ENCODE measurements at places on chromosomes 6 and 20.

DNA sequence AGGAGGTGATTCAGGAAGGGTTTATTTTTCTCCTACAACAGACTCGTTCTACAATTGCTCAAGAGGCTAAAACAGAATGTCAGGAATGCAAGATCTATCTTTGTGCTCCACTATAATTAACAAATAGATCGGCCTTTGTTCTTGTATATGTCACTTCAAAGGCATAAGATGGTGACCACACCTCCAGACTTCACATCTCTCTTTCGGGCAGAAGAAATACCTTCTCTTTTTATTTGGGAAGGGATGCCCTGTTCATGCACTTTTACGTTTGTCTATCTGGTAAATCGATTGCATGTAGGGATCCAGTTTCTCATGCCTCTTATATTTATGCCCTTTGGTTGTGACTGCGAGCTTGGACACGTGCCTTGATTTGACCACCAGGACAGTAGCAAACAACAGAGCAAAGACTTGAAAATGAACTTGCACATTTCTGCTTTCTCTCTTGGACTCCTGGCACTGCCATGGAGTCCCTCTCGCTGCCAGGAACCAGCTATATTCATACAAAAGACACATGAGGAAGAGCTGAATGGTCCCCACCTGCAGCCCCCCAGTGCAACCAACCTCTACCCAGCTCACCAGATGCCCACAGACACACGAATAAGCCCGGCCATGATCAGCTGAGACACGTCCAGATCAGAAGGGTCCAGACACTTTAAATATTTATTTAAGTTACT is 219.8 kb upstream of the STXBP5 start:
- DNase-seq = no peak

- DNase-seq = no peak
Observed at GRCh38 chr6:18047406-18047805, 60.0 kb upstream of the KIF13A start.

- no peak for DNase-seq
Observed at GRCh38 chr6:10385524-10386132, 29.2 kb downstream of the TFAP2A start.

DNA sequence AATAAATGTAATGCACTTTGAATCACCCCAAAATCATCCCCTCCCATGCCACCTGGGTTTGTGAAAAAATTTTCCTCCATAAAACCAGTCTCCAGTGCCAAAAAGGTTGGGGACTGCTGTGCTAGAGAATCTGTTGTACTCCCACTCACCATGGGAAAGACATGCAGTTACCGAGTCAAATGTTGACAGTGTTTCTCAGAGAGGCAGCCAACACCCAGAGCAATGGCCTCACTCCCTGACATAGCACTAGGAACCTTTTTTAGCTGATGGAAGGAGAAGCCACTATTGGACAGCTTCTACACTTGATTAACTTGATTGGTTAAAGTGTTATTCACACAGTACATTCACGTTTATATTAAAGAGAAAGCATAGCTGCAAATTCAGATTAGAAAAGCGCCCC is 59.8 kb upstream of the MANEA start:
- no peak for DNase-seq

DNA sequence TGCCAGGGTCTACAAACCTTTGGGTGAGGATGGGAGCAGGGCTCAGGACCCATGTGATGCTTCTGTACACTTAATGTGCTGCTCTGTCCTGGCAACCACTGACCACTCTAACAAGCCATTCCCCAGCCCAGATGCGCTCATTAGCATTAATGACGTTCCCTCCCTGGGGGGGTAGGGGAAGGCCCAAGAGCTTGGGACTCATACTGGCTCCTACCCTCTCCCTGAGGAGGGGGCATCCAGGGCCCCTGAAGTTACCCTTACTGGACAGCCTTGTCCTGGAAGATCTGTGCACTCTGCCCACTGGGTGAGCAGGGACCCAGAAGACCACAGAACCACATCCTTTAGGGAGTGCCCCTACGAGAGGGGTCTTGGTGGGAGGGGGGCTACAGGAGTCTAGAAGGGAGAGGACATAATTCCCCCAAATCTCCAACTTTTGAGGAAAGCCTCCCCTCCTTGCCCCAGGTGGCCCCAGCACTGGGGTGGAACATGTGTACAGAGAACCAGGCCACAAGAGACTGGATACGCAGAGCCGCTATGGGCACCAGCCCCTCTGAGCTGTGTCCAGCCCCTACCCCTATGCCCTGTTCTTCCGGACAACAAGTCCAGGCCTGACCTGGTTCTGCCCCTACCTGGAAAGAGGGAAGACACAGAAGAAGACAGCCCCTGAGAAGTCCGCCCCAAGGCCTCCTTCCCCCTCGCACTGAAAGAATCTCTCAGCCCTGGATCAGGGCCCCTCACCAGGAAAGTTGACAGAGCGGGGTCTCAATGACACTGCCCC is 1.4 kb downstream of the TEAD3 start:
- no peak for DNase-seq

DNA sequence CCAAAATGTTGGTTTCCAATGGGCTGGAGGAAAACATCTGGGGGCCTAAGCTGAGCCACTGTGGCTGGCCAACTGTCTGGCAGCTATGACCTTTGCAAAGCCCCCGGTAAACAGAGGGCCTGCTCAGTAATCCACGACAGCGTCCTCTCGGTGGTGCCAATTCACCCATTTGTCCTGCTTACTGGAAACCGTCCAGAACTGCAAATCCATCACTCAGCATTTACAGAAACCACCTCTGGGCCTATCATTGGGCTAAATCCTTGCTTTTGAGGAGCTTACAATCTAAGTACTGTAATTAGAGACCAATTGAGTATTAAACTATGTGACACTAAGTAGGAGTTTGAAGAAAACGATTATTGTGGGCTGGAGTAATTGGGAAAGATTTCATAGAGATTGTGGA is 31.0 kb downstream of the ADAT2 start:
- DNase-seq = no peak

- DNase-seq = no peak
Observed at GRCh38 chr20:19770375-19770774, 12.3 kb downstream of the RIN2 start.

DNA sequence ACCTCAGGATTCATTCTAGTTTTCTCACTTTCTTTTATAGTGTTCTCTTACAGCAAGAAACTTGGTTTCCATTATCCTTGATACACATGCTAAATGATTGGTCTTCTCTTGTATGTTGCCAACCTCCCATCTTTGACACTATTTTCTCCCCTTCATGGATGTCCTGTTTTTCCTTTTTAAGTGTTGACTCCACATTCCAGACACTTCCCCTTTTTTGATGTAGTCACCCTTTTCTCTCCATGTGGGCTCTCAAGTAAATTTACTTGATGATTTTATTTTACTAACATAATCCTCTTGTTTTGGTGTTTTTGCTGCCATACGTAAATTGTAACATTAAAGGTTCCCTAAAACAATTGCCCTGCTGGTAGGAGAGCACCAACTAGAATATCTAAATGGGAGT is 148.1 kb downstream of the ZFAND3 start:
- no peak for DNase-seq

DNA sequence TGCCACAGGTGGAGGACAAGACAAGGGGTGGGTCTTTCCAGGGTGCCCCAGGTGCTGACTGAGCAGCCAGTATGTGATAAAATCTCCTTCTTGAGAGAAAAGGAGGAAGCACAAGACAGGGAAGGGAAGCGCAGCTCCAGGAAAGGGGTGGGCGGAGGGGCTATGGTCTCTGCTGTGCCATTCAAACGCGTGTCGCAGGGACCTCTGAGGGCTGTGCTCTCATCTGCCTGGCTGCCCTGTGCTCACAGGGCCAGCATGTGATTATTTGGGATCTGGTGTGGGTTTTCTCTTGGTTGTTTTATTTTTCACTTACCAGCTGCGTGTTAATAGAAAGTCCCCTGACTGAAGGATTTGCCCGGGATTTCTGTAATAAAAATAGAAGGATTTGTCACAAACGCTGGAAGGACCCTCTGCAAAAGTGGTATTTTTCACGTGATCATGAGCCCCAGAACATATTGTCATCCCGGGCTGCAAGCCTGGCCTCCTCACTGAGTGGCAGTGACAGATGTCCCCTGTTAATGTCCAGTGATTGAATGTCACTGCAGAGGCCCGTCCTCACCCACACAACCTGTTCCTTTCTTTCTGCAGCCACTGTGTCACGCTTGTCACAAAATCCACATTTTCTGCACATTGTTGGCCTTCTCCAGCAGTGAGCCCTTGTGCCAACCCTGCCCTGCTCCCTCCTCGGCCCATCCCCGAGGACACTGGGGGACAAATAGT is 35.0 kb upstream of the VSX1 start:
- no peak for DNase-seq

DNA sequence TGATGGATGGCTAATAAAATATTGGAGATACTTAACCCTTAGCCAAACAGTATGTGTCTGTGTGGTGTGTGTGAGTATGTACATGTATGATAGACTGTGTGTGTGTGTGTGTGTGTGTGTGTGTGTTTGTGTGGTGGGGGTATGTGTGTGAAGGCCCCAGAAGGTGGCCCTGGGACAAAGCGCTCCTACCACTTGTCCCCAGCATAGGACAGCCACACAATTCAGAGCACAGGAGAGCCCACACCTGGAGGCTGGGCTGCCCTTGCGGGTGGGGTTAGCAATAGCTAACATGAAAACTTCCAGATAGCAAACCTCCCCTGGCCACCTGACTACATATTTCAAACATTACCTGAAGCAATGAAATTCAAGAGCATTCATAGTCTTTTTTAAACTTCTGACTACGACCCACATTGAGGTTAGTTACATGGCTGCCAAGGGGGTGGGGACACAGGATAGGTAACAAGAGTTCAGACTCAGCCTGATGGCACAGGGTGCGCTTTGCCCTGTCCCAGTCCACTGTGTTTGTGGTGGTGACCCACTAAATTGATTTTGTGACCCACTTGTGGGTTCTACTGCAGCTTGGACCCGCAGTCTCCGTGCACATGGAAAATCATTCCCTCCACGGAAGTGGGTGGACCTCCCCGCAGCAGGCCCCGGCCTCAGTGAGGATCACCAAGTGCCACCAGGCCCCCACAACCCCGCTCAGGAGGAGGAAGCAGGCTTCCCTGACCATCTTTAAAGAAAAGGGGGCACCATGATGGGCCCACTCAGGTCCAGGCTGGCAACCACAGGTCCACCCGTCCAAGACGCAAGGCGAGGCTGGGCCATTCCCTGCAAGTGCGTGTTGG is 34.8 kb downstream of the ZC3H12D start:
- DNase-seq = no peak
